ENCODE measurements at places on chromosomes 3 and 15.

DNA sequence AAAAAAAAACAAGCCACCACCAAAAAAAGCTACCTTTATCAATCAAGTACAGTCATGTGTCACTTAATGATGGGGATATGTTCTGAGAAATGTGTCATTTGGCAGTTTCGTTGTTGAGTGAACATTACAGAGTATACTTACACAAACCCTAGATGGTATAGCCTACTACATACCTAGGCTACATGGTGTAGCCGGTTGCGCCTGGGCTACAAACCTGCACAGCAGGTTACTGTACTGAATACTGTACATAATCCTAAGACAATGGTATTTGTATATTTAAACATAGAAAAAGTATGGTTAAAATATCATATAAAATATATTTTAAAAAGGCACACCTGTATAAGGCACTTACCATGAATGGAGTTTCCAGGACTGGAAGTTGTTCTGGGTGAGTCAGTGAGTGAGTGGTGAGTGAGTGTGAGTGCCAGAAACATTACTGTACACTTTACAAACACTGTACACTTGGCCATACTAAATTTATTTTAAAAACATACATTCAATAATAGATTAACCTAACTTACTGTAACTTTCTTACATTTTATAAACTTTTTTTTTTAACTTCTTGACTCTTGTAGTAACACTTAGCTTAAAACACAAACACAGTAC, 25.9 kb upstream of the JMJD7 start:
- ATAC-seq = no peak

DNA sequence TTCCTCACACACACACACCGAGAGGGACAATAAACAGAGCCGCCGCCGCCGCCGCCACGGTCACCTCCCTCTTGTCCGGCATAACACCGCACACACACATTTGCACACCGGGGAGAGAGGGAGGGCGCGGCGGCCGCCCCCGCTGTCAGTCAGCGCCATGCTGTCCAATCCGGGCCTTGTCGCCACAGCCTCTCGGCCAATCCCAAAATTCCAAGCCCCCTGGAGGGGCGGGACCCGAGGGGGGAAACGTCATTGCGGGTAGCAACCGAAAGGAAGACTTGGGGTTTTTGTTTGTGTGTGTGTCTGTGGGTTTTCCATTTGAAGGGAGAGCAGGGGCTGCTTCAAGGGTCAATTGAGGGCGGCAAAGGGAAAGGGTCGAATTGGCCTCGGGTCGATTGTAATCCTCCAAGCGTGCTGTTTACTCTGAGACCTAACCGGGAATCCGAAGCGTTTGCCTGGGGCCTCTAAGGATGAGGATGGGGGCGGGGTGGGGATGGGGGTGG, at the start of gene TOP2B:
Gene TOP2B, minus strand, starts transcription at position 96 of the 503 bp plus-strand sequence. CDS start 610 bp downstream, outside the sequence.
- peak; percentile 97 for ATAC-seq

DNA sequence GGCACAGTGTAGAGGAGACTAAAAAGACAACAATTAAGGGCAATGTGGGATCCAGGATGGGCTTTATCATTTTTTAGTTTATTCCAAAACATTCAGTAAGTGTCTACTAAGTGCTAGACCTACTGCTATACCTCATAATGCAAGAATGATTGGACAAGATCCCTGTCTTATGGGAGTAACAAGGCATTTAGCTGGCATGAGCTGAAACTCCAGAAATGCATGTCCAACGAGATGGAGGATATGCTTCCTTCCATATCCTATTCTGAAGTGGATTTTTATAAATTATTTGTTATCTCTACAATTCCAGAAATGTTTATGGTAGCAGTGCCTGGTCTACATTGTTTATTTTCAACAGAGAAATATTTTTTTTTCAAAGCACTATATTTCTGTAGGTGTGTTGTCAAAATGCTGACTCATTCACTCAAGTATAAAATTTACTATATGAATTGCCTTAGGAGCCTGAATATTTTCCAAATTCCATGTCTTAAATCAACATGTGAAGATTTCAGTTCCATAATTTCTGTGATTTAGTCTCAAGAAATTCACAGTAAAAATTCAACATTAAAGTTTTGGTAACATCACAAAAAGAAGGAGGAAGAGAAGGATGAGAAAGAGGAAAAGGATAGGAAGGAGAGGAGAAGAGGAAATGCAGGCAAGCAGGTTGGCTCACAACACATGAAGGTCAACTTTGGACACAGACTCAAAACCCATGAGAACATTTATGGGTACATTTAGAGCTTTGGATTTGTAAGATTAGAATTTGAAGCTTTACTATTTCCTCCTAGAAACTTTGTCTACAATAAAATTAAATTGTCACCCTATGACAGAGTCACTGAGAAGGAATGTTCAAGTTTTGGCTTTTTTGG, 88.6 kb downstream of the P3H2 start:
- ATAC-seq = no peak

- no peak for ATAC-seq
Measured at GRCh38 chr3:140334132-140334929, 343.5 kb upstream of the TRIM42 start.

DNA sequence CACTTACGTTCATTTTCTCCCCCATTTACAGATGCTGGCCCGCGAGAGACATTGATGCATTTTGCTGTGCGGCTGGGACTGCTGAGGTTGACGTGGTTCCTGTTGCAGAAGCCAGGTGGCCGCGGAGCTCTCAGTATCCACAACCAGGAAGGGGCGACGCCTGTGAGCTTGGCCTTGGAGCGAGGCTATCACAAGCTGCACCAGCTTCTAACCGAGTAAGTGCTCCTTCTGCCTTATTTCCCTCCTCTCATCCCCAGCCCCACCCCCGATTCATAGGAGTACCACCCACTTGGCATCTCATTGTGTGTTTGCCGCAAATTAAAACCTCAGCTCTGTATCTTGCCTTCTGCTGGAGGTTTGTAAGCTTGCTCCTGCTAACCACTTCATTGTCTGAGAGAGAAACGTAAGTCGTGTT, 163.3 kb downstream of the AKAP13 start:
- no peak for ATAC-seq

DNA sequence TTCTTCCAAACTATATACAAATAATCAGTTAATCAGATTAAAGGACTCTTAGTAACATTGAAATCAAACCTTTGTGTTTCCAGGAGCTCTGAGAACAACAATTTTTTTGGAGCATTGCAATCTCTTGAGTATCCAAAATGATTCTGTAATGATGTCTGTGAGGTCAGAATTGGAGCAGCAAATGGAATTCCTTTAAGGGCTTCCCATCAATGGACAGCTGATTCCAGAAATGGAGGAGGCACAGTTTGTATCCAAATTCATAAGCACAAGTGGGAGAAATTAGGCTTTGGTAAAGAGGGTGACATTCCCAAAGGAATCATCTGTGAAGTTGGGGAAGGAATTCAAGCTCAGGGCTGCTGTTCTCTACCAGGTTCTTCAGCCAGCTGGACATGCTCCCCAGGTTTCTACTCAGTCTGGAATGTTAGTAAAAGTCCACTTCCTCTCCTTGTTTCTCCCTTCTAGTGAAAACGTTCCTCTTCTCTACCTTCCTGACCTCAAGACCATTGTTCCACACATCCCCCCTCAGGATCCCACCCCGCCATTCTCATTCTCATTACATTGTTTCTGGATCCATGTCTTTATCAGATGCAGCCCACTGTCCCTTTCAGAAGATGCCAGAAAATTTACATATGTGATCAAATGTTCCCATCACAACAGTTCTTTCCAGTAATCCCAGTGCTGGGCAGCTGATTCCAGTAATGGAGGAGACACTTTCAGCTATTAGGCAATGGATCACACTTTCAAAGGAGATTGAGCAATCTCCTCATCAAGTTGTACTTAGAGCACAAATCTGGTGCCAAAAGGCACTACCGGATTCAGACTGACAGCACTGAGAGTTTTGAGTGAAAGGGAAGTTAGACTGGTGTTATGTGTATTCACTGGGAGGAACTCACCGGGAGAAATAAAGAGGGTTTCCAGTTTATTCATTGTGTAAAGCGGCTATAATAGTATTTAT, 391.3 kb upstream of the TPRG1 start:
- ATAC-seq = no peak

- ATAC-seq = no peak
Measured at GRCh38 chr3:88058306-88058580, 562 bp downstream of the CGGBP1 start.

- ATAC-seq = peak; percentile 54
Measured at GRCh38 chr3:157089455-157090221, 70.3 kb downstream of the CCNL1 start.

- ATAC-seq = no peak
Measured at GRCh38 chr3:116059421-116060096, 385.7 kb downstream of the LSAMP start.

DNA sequence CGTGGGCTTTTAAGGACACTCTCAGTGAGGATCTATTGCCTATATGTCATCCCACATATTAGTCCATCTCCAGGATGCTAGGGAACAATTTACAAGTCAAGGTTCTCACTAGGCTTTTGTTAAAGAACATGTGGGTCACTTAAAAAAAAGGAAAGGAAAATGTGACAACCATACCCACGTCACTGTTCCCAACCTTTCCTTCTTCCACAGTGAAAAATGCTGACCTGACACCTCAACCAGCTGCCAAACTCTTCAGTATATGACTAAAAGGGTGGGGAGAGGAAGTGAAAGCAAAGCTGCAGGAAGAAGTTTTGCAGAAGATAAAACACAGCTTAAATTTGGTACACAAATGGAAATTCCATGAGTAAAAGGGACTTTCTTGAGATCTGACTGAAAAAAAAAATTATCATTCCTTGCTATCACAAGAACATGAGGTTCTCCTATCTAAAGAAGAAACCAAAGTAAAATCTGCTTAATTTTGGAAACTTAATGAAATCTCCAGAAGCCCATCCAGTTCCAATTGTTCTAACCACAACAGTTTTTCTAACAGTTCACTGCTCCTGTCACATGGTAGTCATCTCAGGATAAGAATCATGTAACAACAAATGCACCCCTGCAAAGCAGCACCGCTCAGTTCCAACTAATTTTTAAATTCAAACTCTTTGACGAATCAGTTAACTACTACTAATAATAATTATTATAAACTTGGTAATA, 117.0 kb upstream of the TSPAN3 start:
- ATAC-seq = peak; percentile 88

GRCh38 chr3:136343873-136344555, 93.9 kb downstream of the PCCB start:
- no peak for ATAC-seq

DNA sequence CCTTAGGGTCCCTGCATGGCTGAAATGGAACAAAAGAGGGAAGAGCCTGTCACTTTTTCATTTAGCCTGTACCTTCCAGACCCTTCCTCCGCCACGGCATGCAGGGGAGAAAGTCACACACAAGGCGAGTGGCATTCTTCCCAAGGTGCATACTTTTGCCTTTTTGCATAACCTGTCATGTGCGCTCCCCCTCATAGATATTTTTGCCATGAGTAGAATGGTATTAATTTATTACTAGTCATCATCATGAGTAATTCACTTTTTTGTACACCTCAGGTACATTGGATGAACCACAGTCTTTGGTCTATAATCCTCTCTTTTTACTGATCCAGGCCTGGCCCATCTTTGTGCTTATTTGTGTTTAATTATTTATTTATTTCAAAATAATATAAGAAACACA, 8.9 kb upstream of the BUB1B start:
- no peak for ATAC-seq

DNA sequence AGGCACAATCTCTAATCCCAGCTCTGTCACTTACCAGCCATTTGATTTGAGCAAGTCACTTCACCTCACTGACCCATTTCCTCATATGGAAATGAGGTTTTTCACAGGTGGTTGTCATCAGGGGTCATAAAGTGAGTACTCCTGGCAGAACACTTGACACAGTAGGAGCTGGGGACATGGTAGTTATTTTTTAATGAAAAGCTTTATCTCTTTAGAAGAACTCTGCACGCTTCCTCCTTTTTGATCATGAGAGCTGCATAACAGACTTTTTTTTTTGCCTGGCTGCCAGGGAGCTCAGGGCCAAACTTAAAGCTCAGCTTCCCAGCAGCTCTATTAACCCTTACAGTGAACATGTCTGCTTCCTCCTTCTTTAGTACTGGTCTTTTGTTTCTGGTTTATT, 8.4 kb downstream of the VWA5B2 start:
- ATAC-seq = no peak

GRCh38 chr15:44713006-44713966, 2.0 kb downstream of the B2M start:
- no peak for ATAC-seq

DNA sequence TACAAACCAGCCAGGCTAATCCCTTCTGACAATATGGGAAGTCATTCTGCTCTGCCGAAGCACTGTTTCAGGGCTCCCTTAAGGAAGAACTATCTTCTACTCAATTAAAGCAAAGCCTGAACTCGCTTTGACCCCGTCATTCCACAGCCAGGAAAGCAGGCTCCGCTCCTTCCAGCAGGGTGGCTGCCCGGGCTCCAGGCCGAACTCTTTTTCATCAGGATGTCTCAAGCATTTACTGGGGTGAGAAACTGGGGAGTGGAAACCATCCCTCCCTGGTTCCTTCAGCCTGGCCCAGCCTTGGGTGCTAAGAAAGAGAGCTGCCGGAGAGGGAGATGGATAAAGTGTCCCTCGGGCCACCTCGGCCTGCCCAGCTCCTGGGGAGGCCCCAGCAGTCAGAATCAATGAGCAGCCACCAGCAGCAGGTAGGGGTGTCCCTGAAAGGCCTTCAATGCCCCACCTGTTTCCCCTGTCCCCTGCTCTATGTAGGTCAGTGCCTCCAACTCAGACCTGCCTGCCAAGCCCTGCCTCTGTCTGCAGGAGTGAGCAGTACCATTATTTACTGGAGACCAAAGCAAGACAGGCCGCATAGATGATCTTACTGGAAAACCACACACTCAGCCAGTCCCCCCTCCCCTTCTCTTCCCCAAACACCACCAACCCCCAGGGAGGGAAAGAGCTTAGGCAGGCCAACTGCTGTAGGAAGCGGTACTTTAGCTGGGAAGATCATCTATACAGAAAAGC, 225.6 kb upstream of the TLE3 start:
- ATAC-seq = no peak

DNA sequence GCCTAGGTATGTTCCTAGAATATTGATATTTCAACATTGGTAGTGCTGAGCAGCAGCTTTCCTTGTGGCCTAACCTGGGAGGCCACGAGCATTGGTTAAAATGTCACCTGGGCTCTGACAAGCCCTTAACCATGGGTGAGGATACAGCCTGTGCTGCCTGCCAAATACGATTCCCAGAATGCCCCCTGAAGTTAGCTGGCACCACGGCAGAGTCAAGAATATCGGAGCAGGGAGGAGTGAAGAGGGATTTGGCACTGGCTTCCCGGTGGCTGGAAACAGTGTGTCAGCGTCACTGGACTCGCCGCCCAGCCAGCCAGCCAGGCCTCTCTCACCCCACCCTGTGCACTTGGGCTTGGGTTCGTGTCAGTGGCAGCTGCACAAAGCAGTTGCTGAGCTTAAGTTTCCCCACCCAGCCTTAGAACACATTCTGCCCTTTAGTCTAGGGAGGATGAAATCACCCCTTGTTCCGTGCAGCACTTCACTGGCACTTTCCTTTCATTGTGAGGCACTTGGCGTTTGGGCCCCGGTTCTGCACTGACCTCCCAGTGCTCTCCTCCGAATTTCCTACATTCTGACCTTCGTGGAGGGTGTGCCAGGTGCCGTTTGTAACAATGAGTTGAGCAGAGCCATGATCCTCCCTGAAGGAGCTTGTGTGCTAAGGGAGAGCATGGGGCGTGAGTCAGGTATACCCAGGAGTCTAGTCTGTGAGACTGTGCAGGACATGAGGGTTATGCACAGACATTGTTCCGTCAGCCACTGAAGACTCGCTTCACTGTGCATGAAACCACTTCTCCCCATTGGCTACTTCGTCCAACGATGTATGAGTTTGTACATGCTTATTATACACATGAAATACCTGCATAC, 152.8 kb upstream of the BHLHE40 start:
- ATAC-seq = peak; percentile 65

- peak; percentile 34 for ATAC-seq
Measured at GRCh38 chr3:173395073-173395411, 2.5 kb upstream of the NLGN1 start.

GRCh38 chr3:195395208-195395816, 47.5 kb downstream of the ACAP2 start:
- no peak for ATAC-seq
